ENCODE measurements at places on chromosomes 4 and X. TPM values are rescaled to one million over a fixed set of nuclear protein-coding genes. Genes with fewer than 3 reads are reported as not detected.

ITGB1BP2 gene
- 3.2 TPM for total RNA-seq

ASB9 gene
- 0.27 TPM for total RNA-seq

F8A3 gene
- total RNA-seq, result not detected

ADGRL3 gene
- total RNA-seq, result 29.6 TPM

C4orf36 gene
- not detected for total RNA-seq

CXCL5 gene
- total RNA-seq, result 0.61 TPM

RXFP1 gene
- total RNA-seq, result 0.14 TPM

UBL4A gene
- 25.8 TPM for total RNA-seq

ARHGAP24 gene
- 2.1 TPM for total RNA-seq

TENM3 gene
- total RNA-seq, result 127 TPM

GAGE13 gene
- not detected for total RNA-seq

XAGE1A gene
- not detected for total RNA-seq

RTL9 gene
- total RNA-seq, result 0.91 TPM

TMPRSS11F gene
- not detected for total RNA-seq

PDCL2 gene
- total RNA-seq, result not detected

CT45A8 gene
- not detected for total RNA-seq

ZBED1 gene
- 19.9 TPM for total RNA-seq

RAB33A gene
- total RNA-seq, result 1.7 TPM

DOK7 gene
- not detected for total RNA-seq

CXCL11 gene
- 5.8 TPM for total RNA-seq

GPRIN3 gene
- total RNA-seq, result 2.6 TPM

WNK3 gene
- 6.2 TPM for total RNA-seq

FAM47A gene
- not detected for total RNA-seq

ADH7 gene
- total RNA-seq, result not detected

SEC31A gene
- total RNA-seq, result 483 TPM
